ENCODE measurements at places on chromosomes 3 and 15.

DNA sequence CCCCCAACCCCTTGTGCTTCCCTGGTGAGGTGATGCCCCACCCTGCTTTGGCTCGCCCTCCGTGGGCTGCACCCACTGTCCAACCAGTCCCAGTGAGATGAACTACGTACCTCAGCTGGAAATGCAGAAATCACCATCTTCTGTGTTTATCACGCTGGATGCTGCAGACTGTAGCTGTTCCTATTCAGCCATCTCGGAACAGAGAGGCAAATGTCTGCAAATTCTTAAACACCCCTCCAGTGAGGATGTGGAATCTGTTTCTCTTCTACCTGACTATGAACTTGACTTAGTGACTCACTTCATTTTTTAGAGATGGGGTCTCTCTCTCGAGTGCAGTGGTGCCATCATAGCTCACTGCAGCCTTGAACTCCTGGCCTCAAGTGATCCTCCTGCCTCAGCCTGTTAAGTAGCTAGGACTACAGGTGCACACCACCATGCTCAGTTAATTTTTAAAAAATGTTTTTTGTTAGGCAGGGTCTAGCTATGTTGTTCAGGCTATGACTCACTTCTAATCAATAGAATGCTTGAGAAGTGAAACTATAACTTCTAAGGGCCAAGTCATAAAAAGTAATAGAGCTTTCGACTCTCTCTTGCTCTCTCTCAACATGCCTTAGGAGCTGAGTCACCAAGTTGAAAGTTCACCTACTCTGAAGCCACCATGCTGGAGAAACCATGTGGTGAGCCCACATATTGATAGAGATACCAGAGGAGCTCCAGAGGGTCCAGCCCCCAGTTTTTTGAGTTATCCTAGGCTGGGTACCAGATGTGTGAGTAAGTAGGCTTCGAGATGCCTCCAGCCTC is 11.5 kb upstream of the PARP14 start:
- DNase-seq, result no peak

GRCh38 chr3:112390783-112391641 is 58.1 kb downstream of the CD200 start:
- no peak for DNase-seq

DNA sequence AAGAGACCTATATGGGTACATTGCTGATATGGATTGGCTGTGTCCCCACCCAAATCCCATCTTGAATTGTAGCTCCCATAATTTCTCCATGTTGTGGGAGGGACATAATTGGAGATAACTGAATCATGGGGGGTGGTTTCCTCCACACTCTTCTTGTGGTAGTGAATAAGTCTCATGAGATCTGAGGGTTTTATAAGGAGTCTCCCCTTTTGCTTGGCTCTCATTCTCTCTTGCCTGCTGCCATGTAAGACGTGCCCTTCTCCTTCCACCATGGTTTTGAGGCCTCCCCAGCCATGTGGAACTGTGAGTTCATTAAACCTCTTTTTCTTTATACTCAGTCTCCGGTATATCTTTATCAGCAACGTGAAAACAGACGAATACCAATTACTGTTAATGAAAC is 5.0 kb upstream of the ARRDC4 start:
- DNase-seq, result no peak

GRCh38 chr15:72426753-72427152 is 28.6 kb downstream of the TMEM202 start:
- no peak for DNase-seq

DNA sequence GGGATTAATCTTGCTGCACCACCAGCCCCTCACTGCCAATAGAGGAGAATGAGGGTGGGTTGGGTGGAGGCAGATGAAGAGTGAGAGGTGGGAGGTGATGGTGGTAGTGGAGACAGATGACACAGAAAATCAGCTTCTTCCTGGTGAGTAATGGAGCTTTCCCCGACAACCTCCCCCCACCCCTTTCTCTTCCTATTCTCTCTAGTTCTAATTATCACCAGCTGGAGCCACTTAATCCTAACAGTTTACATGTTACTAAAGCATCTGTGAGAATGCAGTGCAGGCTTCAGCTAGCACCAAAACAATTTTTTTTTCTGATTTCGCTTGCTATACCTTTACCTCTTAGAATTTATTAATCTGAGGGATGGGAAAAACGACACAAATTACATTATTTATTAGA is 116.1 kb upstream of the DNAJC19 start:
- DNase-seq, result no peak

- no peak for DNase-seq
Observed at GRCh38 chr3:151213151-151213550, 10.1 kb upstream of the GPR171 start.
